CD4-positive, alpha-beta T cell treated with Interleukin-10 for 1 hour (primary cell): ENCODE measurements at places on chromosomes 7 and 10.

DNA sequence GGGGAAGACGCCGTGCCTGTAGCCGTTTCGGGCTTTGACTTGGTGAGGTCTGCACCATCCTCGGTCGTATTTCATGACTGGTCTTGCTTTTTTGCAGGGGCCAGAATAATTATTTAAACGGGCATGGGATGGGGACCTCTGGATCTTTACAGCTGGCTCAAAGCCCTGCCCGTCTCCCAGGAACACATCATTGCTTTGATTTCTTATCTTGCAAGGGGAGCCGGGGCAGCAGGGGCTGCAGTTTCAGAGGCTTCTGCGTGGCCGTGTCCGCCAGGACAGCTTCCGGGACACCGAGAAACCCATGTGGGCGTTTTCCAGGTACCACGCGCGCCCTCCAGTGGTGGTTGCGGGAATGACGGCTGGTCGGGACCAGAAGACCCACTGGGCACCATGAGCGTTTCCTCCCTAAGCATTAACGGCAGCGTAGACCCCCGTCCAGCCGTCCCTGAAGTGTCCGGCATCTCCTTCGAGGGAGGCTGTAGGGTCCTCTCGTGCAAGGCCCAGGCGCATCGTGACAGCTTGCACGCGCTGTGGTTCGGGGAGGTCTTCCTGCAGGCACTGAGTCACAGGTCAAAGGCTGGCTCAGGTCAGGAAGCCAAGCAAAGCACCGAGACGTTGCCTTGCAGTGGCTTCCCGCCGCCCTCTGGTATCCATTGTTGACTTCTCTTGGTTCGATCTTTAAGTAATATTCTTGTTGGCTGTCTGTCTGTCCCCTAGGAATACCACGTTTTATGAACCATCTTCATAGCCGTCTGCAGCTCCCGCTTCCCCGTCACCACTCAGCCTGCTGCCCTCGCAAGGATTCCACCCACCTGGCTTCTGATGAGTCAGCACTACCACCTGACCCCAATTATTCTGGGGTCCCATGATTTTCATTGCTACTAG is 16.2 kb upstream of the ZFAND2A start:
- DNase-seq: peak; percentile 78

DNA sequence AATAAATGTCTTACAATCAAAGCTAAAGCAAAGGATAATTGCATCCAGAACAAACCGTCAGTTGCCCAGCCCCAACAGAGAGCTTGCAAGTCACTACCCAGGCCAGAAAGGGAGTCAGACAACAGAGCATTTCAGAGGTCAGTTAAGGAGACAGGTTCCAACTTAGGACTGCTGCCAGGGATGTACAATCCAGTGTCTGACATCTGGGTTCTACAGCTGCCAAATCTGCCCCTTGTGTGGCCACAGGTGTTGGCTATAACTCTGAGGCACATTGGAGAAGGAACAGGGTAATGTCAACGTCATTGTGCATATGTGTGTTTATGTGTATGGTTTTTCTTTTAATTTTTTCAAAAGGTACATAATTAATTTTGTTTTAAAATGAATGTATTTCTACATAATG is 85.2 kb upstream of the GLCCI1 start:
- no peak for DNase-seq

- DNase-seq: peak; percentile 47
These were observed 1.4 kb downstream of the RHEB start for GRCh38 chr7:151518105-151518946.

DNA sequence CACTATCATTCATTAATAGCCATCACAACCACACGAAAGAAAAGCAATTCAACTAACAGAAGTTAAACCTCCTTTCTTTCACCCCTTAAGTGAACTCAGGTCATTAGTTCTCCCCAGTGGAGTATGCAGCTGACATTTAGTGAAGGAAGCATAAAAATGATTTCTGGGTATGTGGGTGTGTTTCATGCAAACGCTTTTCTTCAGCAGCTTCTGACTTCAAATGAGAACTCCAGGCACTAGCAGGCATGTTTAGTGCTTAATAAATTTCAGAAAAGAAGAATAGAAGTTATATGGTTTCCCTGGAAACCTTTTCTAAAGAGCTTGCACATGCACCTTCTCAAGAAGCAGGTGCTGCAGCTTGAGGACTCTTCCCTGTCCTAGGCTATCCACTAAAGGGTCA is 62.5 kb downstream of the PIK3CG start:
- DNase-seq: no peak

DNA sequence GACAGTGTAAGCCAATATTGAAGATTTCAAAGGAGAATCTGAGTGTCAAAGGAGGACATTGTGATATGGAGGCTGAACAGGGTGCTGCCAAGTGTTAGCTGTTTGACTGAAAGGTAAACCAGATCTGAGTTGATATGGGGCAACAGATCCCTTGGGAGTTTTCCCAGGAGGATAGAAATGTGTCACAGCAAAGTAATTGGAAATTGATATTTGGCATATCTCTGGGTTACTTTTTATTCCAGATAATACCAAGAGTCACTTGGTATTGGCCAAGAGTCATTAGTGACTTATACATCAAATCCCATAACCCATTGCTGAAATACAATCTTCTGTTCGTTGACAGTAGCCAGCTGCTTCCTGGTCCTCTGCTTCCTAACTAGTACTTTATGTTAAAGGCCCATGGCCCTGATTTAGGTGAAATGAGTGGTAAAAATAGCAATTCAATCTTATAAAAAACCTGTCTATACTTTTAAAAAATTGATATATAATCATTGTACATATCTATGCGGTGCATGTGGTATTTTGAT is 922.9 kb downstream of the LRMDA start:
- no peak for DNase-seq

GRCh38 chr7:94590526-94591162 is 65.3 kb downstream of the SGCE start:
- no peak for DNase-seq

DNA sequence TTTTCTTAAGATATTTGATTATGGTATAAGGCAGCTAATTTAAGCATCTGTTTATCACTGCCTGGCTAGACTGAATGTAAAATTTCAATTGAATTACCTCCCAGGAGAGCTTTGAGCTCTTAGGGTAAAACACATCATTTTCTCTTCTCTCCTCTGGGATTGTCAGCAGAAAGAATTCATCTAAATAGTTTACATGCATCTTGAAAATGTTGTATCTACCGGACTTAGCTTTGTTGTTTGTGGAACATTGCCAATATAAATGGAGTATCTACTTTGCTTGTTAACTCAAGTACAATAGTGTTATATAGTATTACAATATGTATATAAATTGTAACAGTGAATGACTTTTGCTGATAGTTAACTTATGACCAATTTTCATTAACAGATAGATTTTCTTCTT is 73.3 kb downstream of the TAF3 start:
- no peak for DNase-seq

- DNase-seq: no peak
These were observed 19.2 kb downstream of the ADAP1 start for GRCh38 chr7:935164-935873.

- DNase-seq: no peak
These were observed 11.0 kb downstream of the MAPK8 start for GRCh38 chr10:48317321-48317990.

DNA sequence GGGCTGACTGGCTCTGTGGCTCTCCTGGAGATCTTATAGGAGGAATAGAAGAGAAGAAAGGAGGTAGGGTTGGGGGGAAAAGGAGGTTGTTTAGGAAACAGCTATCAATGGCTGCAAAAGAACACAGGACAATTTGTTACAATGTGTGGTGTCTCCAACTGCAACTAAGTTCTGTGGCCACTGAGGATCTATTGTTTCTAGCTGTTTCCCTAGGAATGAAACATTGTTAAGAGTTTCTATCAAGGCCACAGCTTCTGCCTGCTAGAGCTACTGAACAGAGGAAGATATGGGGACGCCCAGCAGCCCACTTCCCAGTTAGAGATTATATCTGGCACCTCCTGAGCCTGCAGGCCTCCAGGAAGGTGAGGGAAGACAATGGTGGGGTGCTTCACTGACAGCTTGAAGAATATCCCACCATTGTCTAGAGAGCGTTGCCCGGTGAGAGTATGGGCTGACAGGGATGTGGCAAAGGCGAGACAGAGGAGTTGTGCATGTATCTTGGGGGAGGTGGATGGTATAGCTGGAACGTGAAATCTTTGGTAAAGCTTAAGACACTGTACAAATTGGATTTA is 4.0 kb downstream of the SCD start:
- DNase-seq: no peak

- no peak for DNase-seq
These were observed 212.8 kb downstream of the TRIL start for GRCh38 chr7:28745351-28745750.

GRCh38 chr10:26729395-26729794 is 31.9 kb downstream of the PDSS1 start:
- DNase-seq: no peak

- no peak for DNase-seq
These were observed 47.1 kb upstream of the PRR15 start for GRCh38 chr7:29516491-29516890.

DNA sequence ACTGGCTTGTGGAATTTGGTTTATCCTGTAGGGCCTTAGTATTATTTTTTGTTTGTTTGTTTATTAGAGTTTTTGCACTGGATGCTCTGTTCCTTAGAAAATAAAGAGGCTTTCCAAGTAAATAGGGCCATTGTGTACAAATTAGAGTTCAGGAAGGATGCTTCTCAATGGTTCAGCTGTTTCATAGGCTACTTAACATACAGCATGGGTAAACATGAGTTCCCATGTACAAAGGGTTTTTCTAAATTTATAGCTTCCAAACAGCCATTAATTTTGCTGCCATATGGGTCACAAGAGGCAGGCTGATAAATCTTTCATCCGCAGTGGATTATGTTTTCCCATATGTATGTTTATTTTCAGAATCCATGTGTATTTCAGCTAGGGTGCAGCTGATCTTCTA is 121.6 kb upstream of the WDR11 start:
- no peak for DNase-seq

- no peak for DNase-seq
These were observed 88.0 kb upstream of the PFKP start for GRCh38 chr10:2979306-2979705.

DNA sequence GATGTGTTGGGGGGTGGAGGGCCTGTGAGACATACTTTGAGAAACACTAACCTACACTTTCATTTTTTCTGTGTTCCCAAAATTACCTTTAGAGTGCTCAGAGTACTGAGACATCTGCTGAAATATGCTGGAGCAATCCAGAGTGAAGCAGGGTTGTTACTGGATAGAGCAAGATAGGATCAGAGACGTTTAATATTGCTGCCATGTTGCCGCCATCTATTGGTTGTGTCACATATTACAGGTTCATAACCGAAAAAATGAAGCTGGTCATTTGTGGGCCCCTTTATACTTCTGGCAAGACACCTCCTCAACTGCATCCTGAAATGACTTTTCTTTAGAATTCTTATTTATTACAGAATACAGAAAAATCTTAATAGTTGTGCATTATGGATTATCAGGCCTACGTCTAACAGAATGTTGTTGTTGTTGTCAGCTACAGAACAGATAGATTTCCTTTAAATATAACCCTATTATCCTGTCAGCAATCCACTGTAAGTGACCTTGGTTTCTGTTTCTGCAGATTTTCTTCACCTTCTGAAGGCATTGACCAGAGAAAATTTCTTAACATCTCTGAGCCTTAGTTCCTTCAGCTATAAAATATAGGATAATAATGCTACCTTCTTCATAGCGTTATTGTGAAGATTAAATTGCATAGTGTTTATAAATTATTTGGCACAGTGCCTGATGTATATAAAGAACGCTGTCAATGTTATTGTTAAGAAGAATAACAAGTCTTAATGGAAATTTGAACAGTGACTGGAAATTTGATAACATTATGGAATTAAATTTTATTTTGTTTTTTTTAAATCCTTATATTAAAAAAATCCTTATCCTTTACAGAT is 16.2 kb upstream of the DLD start:
- peak; percentile 71 for DNase-seq

- DNase-seq: no peak
These were observed 189.7 kb downstream of the ACTR3B start for GRCh38 chr7:152949253-152949652.

GRCh38 chr10:29869593-29869992 is 189.8 kb downstream of the JCAD start:
- DNase-seq: no peak

DNA sequence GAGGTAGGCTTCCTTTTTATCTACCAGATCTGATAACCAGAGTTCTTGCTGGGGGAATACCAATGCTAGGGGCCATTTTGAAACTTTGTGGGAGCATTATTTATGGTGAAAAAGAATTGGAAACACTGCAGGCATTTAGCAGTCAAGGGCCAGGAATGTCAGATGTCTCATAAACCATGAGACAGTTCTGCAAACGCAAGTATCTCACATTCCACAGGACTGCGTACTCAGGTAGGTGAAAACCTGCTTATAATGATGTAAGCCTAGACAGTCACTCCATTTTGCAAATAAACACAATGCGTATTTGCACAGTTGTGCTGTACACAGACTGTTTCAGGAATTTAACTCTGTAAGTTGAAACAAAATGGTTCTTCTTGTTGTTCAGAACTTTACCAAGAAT is 33.9 kb downstream of the ECHDC3 start:
- DNase-seq: no peak

GRCh38 chr7:121515229-121515628 is 119.1 kb upstream of the FAM3C start:
- no peak for DNase-seq

DNA sequence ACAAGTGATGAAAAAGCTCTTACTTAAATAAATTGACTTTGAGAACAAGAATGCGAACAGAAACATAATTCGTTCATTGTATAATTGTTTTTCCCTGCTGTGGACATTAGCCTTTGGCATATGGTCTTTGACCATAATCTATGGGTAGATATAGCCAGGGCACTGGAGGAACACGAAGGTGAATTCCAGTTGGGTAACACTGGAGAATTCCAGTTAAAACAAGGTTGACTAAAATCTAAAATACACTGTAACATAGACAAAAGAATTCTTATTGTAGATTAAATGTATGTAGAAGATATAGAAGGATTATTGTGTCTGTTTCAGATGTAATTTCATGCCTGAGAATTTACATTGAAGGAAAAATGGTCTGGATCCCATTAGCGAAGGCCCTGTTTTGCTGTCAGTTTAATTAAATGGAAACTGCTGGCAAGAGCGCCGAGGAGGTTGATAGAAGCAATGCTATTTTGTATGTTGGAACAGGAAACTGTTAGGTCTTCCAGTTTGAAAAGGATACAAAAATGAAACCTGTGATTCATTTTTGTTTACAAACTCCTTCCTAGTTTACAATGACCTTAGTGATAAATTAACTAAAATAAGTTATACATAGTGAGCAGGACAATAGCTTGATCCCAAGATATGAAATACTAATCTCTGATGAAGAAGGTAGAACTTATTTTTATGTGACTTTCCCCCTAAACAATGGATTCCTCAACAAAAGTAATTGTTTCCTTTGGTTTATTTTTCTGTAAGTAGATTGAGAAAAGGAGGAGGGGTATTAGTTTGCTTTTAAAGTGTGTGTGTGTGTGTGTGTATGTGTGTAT is 68.9 kb downstream of the ARID5B start:
- DNase-seq: no peak

DNA sequence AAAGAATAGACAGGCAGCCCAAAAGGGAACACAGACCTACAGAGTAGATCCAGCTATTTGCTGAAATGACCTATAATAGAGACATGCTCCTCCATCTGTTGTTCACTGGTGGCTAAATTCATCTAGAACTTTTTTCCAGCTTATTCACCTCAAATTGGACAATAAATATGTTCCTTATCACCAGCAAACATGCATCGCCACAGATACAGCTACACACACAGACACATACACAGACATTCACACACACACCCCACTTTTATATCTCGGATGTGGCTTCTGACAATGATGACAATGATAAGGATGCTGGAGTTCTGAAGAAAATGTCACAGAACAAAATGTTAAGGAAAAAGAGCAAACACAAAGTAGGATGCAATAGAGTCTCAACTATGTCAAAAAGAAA is 175.4 kb downstream of the LSM5 start:
- no peak for DNase-seq

GRCh38 chr7:5237286-5237685 is 45.5 kb upstream of the SLC29A4 start:
- peak; percentile 11 for DNase-seq
